Sigmoid colon (tissue), 7 donors: ENCODE measurements at places on chromosomes 16 and 17. TPM values are rescaled to one million over a fixed set of nuclear protein-coding genes. Genes with fewer than 3 reads are reported as not detected.

The ALOX12B gene
- not detected for total RNA-seq

GRCh38 chr16:83115491-83116232 is 488.9 kb downstream of the CDH13 start:
- no peaks in the 10 kb centered on the region for H3K27me3 ChIP-seq
- no peaks in the 10 kb centered on the region for H3K4me1 ChIP-seq
- no peak overlapping the region for H3K4me3 ChIP-seq
- no peak for DNase-seq
- no peaks in the 10 kb centered on the region for H3K36me3 ChIP-seq

GRCh38 chr17:75093548-75094158 is 5.9 kb downstream of the SLC16A5 start:
- H3K36me3 ChIP-seq: no peaks in the 10 kb centered on the region
- no peaks in the 10 kb centered on the region for H3K27me3 ChIP-seq
- no peak overlapping the region for H3K27ac ChIP-seq
- no peak for DNase-seq
- no peaks in the 10 kb centered on the region for H3K4me1 ChIP-seq

- H3K4me3 ChIP-seq: no peak overlapping the region
- H3K4me1 ChIP-seq: peaks cover 52% of the 10 kb centered on the region
- DNase-seq: peak; percentile 65
- H3K27me3 ChIP-seq: no peaks in the 10 kb centered on the region
These were observed 28.2 kb downstream of the ZFHX3 start for GRCh38 chr16:73019457-73020362.

The C16orf46 gene
- total RNA-seq: not detected

GRCh38 chr16:69376393-69377059 is 9.3 kb downstream of the TERF2 start:
- H3K27me3 ChIP-seq: no peaks in the 10 kb centered on the region
- no peak overlapping the region for H3K27ac ChIP-seq
- no peak for DNase-seq
- no peaks in the 10 kb centered on the region for H3K4me1 ChIP-seq

The PHKG2 gene
- 25.2 TPM for total RNA-seq

The PSMD3 gene
- total RNA-seq: 71.3 TPM

The APOH gene
- not detected for total RNA-seq

GRCh38 chr16:4081047-4081446 is 35.2 kb downstream of the ADCY9 start:
- H3K27me3 ChIP-seq: no peaks in the 10 kb centered on the region
- no peak overlapping the region for H3K4me3 ChIP-seq
- peaks cover 7% of the 10 kb centered on the region for H3K4me1 ChIP-seq
- no peaks in the 10 kb centered on the region for H3K36me3 ChIP-seq
- no peak for DNase-seq

The MYO15B gene
- 70.2 TPM for total RNA-seq

The CA5A gene
- not detected for total RNA-seq

- no peak overlapping the region for H3K27ac ChIP-seq
- no peak overlapping the region for H3K4me3 ChIP-seq
- no peaks in the 10 kb centered on the region for H3K27me3 ChIP-seq
- H3K4me1 ChIP-seq: no peaks in the 10 kb centered on the region
- DNase-seq: no peak
These were observed 23.9 kb upstream of the CDH8 start for GRCh38 chr16:62060089-62060488.

GRCh38 chr16:55853114-55853513 is 20.2 kb upstream of the CES1 start:
- H3K36me3 ChIP-seq: no peaks in the 10 kb centered on the region
- no peak for DNase-seq
- H3K4me3 ChIP-seq: no peak overlapping the region
- H3K27ac ChIP-seq: no peak overlapping the region

The CTF1 gene
- 2.3 TPM for total RNA-seq

DNA sequence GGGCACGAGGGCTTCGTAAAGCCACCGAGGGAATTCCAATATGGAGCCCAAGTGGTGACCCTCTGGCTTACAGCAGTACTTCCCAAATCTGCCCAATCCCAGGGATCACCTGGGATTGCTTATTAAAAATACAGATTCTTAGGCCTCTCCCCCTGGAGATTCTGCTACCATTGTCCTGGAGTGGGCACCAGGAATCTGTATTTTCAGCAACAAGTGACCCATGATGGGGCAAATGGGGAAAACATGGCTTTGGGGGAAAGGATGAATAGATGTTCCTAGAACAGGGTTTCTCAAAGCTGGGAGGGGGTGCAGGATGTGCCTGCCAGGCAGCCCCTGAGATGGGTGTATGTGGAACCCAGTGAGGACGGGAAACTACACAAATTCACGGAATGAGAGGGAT is 40.6 kb downstream of the EMP2 start:
- H3K27me3 ChIP-seq: no peaks in the 10 kb centered on the region
- DNase-seq: no peak

The OR1F1 gene
- not detected for total RNA-seq

The BCL6B gene
- 2.8 TPM for total RNA-seq

The ADAMTS18 gene
- total RNA-seq: not detected

The METTL26 gene
- 153 TPM for total RNA-seq

The NFE2L1 gene
- total RNA-seq: 136 TPM

DNA sequence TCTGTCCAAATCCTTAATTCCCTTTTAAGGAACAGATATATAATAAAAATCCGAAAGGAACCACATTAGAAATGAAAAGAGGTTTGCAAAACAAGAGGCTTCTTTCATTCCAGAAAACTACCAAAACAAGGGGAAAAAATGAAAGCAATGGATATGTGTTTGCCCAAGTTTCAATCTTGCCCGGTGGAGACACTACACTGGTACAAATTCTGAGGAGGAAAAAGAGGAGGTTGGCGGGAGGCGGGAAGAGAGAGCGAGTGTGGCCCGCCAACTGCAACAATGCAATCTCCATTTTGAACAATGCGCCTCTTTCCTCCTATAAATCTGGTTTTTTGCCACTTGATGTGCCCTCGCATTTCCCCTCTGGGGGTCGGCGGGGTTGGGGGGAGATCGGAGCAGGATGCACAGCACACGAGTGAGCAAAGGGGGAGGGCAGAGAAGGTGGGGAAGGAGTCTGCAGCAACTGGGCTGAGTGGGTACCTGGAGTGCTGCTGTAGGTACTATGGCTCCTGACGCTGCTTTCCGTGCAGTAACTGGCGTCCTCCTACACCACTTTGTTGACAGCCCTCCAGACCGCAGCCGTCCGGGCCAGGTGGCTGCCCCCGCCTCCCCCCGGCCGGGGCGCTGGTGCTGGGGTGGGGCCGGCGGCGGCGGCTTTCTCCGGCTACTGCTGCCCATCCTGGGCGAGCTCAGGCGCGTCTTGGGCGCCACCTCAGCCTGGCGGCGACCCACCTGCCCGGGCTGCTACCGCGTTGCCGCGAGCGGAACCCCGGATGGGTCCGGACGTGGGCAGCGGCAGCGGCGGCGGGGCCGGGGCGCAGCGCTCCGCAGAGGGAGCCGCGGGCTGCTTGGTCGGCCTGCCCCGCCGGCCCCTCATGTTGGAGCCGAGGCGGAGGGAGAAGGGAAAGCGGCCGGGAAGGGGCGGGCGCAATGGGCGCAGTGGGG is 93.8 kb upstream of the PLEKHM1 start:
- H3K36me3 ChIP-seq: no peaks in the 10 kb centered on the region
- DNase-seq: peak; percentile 77
- peak overlapping the region; percentile 84 for H3K27ac ChIP-seq

- no peak overlapping the region for H3K27ac ChIP-seq
- no peak overlapping the region for H3K4me3 ChIP-seq
- H3K27me3 ChIP-seq: no peaks in the 10 kb centered on the region
- H3K4me1 ChIP-seq: peaks cover 8% of the 10 kb centered on the region
These were observed 17.2 kb downstream of the CMIP start for GRCh38 chr16:81461766-81462165.

DNA sequence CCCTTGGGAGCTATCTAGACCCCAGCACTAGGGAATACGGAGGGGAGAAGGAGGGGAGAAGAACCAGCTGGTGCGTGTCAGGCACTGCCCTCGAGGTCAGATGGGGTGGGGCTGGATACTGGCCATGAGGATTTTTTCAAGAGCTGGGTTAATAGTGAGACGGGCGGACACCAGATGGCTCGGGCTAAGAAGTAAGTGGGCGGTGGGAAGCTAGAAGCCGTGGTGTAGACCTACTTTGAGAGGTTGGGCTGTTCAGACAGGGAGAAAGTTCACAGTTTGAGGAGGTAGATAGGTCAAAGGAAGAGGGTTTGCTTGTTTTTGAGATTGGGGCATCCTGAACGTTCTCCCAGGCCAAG is 303.8 kb downstream of the SEC14L1 start:
- H3K27me3 ChIP-seq: no peaks in the 10 kb centered on the region
- H3K36me3 ChIP-seq: no peaks in the 10 kb centered on the region
- peaks cover 84% of the 10 kb centered on the region for H3K4me1 ChIP-seq
- peak overlapping the region; percentile 99 for H3K27ac ChIP-seq

- H3K4me1 ChIP-seq: peaks cover 41% of the 10 kb centered on the region
- H3K27ac ChIP-seq: no peak overlapping the region
- no peaks in the 10 kb centered on the region for H3K36me3 ChIP-seq
- peaks cover 91% of the 10 kb centered on the region for H3K27me3 ChIP-seq
These were observed 421 bp upstream of the DLX4 start for GRCh38 chr17:49968405-49969133.

GRCh38 chr17:50872710-50873424 is 6.7 kb upstream of the TOB1 start:
- H3K27me3 ChIP-seq: no peaks in the 10 kb centered on the region
- peaks cover 25% of the 10 kb centered on the region for H3K4me1 ChIP-seq
- DNase-seq: peak; percentile 77
- no peak overlapping the region for H3K27ac ChIP-seq
- H3K4me3 ChIP-seq: no peak overlapping the region

The C1QTNF1 gene
- 23.9 TPM for total RNA-seq

GRCh38 chr17:2549392-2550211 is 37.9 kb upstream of the METTL16 start:
- DNase-seq: no peak
- no peaks in the 10 kb centered on the region for H3K4me1 ChIP-seq
- H3K36me3 ChIP-seq: no peaks in the 10 kb centered on the region
- no peaks in the 10 kb centered on the region for H3K27me3 ChIP-seq
- no peak overlapping the region for H3K27ac ChIP-seq

DNA sequence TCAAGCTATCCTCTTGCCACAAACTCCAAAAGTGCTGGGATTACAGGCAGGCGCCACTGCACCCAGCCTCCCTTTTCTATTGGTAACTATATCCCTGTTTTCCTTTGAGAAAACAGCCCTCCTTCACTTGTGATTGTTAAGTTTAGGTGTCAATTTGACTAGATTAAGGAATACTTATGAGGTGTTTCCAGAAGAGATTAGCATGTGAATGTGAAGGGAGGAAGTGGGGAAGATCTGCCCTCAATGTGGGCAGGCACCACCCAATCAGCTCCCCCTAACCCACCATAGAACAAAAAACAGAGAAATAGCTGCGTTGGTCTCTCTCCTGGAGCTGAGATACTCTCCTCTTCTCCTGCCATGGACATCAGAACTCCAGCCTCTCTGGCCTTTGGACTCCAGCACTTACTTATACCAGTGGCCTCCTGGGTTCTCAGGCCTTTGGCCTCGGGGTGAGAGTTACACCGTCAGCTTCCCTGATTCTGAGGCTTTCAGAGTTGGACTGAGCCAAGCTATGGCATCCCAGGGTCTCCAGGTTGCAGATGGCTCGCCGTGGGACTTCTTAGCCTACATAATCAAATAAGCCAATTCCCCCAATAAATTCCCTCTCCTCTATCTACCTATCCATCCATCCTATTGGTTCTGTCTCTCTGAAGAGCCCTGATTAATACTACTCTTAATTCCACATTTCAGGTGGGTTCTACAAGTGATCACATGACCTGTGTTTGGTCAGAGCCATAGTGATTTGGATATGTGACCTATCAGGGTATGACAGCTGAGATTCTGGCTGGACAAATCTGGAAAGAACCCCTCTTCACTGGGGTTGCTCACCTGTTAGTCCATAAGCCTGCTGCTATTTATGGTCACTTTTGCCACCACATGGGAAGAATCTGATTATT is 12.0 kb upstream of the STAT3 start:
- H3K4me3 ChIP-seq: no peak overlapping the region
- no peaks in the 10 kb centered on the region for H3K4me1 ChIP-seq
- peak overlapping the region; percentile 50 for H3K27ac ChIP-seq
- DNase-seq: no peak
- H3K36me3 ChIP-seq: peaks cover 25% of the 10 kb centered on the region

DNA sequence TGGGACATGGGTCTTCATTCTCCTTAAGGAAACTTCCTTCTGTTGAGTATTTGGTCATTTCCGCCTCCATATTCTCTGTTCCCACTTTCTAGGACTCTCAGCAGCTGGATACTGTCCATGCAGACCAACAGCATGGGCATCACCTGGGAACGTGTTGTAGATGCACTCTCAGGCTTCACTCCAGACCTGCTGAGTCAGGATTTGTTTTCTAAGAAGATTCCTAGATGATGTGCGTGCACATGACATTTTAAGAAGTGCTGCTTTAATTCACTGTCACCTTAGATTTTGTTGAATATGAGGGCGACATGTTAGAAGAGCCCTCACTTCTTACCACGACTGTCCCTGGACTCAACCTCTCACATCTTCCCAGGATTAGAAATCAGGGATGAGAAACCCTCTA is 10.0 kb upstream of the SDK2 start:
- no peak for DNase-seq
- H3K36me3 ChIP-seq: no peaks in the 10 kb centered on the region
- no peak overlapping the region for H3K27ac ChIP-seq

The KRT20 gene
- total RNA-seq: not detected

- H3K4me1 ChIP-seq: peaks cover 39% of the 10 kb centered on the region
- no peak for DNase-seq
- no peaks in the 10 kb centered on the region for H3K36me3 ChIP-seq
- H3K27me3 ChIP-seq: no peaks in the 10 kb centered on the region
- peak overlapping the region; percentile 49 for H3K27ac ChIP-seq
These were observed 30.5 kb upstream of the SLC5A10 start for GRCh38 chr17:18921485-18921884.

The LRRC36 gene
- 0.55 TPM for total RNA-seq

The CBFA2T3 gene
- total RNA-seq: 0.95 TPM

The PAM16 gene
- total RNA-seq: 38.2 TPM

The NXPH3 gene
- total RNA-seq: 22.5 TPM
